Cerebellar cortex (tissue), 1 donor: ENCODE measurements at places on chromosomes 3 and 15.

DNA sequence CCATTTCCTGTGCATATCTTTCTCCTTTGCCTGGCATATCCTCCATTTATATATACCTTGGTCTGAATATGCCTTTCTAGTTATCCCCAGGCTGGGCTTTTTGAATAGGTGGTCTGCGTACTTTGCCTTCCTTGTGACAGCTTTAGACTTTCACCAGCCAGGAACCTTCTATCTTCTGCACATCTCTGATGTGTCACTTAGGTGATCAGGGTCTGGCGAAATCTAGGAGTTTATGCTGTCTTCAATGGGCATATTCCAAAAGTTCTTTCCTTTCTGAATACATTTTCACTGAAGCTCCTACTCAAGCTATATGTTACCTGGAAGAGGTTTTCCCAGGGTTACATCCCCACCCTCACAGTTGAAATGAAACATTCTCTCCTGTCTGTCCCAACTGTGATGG is 27.8 kb upstream of the ST3GAL6 start:
- DNase-seq: no peak

GRCh38 chr15:66288551-66289185 is 4.7 kb upstream of the DIS3L start:
- DNase-seq: no peak

DNA sequence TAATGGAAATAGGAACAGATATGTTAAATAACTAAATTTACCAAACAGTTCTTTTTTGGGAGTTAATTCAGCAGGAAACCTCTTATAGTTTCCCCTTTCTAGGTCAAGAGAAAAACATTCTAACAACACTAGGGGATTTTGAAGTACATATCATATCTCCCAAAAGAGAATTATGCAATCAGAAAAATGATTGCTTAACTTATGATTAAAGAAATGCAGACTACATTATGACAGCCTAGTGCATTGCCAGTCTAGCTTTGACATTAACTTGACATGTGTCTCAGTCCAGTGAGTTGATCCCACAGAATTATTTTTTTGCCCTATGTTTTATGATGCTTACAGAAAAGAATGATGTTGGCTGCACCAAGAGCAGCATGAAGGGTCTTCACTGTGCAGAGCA is 31.7 kb upstream of the NPHP3 start:
- no peak for DNase-seq

- DNase-seq: no peak
Observed at GRCh38 chr3:16084887-16085286, 89.6 kb upstream of the GALNT15 start.

GRCh38 chr15:92166029-92166428 is 227.7 kb upstream of the ST8SIA2 start:
- DNase-seq: peak; percentile 16

GRCh38 chr15:28099555-28100140 is 533 bp upstream of the OCA2 start:
- no peak for DNase-seq
